NCI-H1436 treated with DMSO at 0.1 percent for 48 hours (cell line): ENCODE measurements at places on chromosomes 13 and 19.

- no peak for DNase-seq
Measured at GRCh38 chr13:104809483-104809882, 1726.0 kb downstream of the EFNB2 start.

DNA sequence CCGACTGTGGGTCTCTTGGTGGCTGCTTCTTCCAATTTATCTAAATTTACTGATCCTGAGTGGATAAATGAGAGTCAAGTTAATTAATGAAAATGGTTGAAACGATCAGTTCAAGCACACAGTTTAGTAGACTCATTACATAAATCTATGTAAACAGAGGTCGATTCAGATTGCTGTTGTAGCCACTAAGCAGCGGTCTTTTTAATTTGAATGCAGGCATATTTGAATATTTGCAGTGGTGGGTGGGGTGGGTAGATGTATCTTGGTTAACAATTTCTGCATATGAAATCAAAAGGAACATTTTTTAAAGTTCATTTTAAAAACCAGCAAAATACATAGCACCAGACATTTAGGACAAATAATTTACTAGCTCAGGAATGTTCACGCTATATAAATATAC lies 325.9 kb downstream of the KLF12 start:
- no peak for DNase-seq

DNA sequence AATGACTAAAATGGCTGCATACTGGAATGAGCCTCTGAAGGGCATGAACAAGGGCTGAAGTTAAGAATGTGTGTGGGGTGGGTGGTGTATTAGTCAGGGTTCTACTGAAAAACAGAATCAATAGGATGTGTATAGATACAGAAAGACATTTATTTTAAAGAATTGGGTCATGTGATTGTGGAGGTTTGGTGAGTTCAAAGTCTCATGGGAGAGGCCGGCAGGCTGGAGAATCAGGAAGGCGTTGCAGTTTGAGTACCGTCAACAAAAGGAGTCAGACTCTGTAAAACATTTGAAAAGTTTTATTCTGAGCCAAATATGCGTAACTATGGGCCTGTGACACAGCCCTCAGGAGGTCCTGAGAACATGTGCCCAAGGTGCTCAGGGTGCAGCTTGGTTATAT lies 24.5 kb upstream of the CYSLTR2 start:
- no peak for DNase-seq

- no peak for DNase-seq
Measured at GRCh38 chr13:58893396-58893795, 1261.9 kb downstream of the PCDH17 start.

GRCh38 chr19:32924200-32924599 lies 47.6 kb downstream of the CEP89 start:
- DNase-seq: no peak

- no peak for DNase-seq
Measured at GRCh38 chr13:109152941-109153340, 523.5 kb downstream of the MYO16 start.

DNA sequence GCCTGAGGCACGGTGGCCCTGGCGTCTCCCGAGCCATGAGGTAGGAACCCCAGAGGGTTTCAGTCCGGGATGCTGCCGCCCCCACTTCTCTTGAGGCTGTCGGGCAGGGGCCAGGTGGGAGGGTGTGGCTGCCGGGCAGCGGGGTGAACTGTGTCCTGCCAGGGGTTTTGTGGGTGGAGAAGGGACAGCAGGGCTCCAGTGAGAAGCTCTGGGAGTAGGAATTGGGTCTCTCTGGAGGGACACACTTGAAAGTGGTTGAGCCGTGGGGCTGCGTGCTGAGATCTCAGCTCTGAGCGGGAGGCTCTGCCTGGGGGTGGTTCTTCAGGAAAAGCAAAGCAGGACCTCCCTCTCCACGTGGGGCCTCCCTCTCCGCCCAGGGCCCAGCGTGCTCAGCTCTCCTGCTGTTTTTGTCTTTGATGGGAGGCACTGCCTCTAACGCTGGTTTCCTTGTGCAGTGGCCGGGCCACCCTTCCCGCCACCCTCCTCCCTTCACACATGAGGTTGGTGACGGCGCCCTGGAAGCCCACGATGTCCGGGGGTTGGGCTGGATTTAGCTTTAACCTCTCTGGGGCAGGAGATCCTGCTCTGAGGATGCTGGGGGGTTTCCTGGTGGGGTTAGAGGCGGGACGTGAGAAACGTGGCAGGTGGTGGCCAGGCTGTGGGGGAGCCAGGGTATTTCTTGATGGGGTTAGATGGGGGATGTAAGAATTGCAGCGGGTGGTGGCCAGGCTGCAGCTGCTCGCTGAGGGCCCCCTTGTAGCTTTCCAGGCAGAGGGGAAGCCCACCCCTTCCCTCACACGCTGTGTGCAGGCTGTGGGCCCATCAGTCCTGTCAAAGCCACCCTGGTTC lies 15.3 kb upstream of the ZNF554 start:
- no peak for DNase-seq

- no peak for DNase-seq
Measured at GRCh38 chr19:35315883-35316282, 13.1 kb upstream of the CD22 start.

DNA sequence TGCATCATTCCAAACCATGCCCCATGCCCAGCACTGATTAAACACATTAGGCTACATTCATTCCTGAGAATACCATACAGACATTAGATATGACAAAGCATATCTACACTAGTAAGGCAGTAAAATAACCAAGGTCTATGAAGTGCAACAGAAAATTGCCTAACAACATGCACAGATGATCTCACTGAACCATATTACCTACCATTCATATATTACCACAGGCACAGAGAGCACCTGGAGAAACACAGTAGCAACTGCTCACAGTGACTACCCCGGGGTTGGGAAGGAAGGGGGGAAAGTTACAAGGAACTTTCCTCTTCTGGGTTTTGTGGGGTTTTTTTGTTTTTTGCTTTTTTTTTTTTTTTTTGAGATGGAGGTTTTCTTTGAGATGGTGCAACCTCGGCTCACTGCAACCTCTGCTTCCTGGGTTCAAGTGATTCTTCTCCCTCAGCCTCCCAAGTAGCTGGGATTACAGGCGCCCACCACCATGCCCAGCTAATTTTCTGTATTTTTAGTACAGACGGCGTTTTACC lies 669.6 kb downstream of the UQCRFS1 start:
- no peak for DNase-seq

GRCh38 chr19:18481505-18482222 lies 40.2 kb downstream of the ELL start:
- no peak for DNase-seq

DNA sequence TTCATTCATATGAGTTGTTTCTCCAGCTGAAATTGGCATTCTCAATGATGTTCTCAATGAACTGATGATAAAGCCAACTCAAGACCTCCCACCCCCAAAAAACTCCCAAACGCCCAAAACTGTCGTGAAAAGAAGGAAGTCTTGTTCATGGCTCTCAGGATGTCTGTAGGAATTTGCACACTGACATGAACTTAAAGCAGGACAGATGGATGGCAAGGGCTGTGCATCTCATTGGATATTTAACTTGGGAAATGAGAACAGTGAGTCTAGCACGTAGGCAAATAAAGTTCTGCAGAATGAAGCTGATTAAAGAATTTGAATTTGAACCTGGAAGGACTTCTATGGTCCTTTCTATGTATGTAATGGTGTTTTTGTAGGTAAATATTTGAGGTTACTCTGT lies 305.7 kb downstream of the SHISA2 start:
- DNase-seq: no peak

DNA sequence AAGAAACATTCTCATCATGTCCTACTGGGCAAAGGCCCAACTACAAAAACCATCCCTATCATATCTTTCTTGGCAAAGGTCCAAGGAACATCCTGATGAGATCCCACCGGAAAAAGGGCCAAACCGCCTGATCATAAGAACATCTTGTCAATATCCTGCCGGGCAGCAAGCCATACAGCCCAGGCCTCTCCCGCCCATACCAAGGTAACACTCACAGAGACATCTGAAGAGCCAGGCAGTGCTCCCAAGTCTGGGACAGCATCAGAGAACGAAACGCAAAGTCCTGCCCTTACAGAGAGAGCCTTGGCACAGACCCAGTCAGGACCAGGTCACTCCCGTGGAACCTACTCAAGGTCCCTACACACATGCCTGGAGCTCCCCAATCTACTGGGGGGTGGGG lies 18.5 kb upstream of the ZNF331 start:
- DNase-seq: no peak

GRCh38 chr13:71417205-71417604 lies 449.8 kb downstream of the DACH1 start:
- DNase-seq: no peak

DNA sequence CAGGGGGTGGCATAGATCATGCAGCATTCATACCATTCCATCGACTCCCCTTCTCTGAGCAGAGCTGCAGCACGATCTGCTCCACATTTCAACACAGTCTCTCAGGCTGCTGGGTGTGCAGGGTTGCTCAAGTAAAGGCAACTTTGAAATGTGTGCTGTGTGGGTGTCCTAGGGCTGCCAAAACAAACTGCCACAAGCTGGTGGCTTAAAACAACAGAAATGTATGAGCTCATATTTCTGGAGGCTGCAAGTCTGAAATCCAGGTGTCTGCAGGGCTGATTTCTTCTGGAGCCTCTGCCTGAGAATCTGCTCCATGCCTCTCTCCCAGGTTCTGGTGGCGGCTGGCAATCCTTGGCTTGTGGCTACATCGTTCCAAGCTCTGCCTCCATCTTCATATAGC lies 63.7 kb upstream of the WDFY2 start:
- DNase-seq: no peak

DNA sequence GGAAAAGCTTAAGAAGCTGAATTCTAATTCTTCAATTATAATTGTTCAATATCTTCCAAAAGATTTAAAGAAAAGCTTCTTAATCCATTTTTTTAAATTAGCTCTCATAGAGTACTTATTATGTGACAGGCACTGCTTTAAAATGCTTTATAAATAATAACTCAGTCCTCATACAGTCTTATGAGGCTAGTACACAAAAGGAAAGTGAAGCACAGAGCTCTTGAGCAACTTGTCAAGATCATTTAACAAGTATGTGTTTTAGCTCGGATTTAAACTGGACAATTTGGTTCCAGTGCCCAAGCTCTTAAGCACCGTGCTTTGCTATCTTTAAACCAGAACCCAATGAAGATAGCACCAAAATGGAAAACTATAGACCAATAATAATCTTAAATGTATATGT lies 106.1 kb downstream of the DHRS12 start:
- DNase-seq: no peak

DNA sequence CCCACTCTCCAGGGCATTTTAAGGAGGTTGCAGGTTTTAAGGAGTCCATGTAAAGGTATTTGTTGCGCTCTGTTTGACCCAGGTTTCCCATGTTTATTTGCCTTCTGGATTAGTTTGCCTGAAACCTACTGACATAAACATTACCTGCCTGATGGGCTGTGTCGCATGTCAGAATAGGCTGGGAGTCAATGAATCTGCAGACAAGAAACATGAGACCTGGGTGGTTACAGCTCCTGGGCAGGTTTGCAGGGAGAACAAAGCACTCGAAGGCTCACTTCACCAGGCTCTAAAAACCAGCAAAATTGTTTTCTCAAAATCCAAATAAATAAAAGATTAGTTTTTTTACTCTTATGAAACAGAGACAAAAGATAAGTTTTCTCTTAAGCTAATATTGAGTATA lies 114.4 kb upstream of the SERTM1 start:
- DNase-seq: no peak

GRCh38 chr13:38530492-38530891 lies 156.4 kb upstream of the FREM2 start:
- no peak for DNase-seq

DNA sequence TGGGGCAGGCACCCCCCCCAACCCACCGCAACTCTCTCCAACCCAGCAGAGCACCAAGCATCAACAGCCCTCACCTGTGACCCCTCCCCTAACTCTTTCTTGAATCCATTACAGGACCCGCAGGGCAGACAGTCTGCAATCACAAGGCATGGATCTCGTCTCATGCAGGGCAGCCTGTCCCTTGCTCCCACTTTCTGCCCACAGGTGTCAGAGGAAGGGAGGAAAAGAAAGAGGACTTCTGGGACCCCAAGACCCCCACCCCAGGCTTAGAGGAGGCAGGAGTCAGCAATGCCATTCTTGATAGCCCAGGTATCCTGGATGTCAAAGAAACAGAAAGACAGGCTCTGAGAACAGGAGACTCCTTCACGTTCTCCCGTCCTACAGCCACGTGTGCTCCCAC lies 47.4 kb upstream of the TUBGCP3 start:
- DNase-seq: no peak

- no peak for DNase-seq
Measured at GRCh38 chr13:59962343-59962742, 201.4 kb downstream of the DIAPH3 start.

DNA sequence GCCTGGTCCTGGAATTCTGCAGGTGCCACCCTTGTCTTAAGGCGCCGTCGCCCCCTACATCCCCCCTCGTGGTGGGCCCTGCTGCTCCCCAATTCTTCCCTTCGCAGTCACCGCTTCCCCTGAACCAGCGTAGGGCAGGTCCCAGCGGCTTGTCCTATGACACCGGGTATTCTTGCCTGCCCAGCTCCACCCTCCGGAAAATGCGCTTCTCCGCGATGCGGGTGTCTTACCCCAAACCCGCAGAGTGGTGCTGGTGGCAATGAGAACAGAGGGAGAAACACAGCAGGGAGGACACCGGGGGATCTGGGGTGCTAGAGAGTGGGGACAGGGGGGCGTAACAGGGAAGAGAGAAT lies 9.0 kb downstream of the ZNF808 start:
- no peak for DNase-seq

DNA sequence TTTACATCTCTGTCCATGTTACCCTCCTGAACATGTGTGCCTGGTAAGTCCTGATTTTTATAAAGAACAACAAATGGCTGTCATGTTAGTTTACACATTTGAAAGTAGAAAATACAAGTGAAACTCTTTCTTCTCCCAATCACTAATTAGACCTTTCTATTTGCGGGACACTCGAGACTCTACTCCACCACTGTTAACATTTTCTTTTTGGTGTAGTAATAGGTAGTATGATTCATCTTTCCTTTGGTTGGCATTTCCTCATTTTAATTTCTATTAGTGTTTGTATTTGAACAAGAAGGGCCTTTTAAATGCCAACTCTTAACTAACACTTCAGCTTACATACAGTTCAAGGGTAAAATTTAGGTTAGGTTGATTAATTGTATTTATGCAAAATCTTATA lies 371.1 kb downstream of the PCDH9 start:
- no peak for DNase-seq

DNA sequence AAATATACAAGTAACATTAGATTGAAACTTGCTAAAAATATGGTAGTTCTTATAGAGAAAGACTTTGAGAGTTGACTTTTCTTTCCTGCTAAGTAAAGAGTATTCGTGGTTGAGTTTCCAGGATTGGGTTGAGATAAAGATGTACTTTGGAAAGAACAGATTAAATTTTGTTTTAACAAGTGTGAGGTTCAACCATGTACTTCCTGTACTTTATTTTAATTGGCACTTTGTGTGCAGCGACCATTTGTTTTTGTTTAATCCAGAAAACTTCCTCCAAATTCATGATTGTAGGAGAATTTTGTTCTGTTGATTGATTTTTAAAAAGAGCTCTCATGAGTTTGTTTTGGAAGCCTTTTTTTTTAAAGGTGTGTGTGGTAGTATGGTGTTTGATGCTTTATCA lies 46.9 kb downstream of the PAN3 start:
- no peak for DNase-seq

- DNase-seq: no peak
Measured at GRCh38 chr19:35565016-35565856, 1.8 kb upstream of the ATP4A start.
